Upper lobe of right lung (tissue), 1 donor: ENCODE measurements at places on chromosomes 6 and 20. TPM values are rescaled to one million over a fixed set of nuclear protein-coding genes. Genes with fewer than 3 reads are reported as not detected.

The RIPPLY2 gene
- not detected for total RNA-seq

GRCh38 chr6:131292145-131292938, 157.1 kb downstream of the AKAP7 start:
- DNase-seq = no peak

DNA sequence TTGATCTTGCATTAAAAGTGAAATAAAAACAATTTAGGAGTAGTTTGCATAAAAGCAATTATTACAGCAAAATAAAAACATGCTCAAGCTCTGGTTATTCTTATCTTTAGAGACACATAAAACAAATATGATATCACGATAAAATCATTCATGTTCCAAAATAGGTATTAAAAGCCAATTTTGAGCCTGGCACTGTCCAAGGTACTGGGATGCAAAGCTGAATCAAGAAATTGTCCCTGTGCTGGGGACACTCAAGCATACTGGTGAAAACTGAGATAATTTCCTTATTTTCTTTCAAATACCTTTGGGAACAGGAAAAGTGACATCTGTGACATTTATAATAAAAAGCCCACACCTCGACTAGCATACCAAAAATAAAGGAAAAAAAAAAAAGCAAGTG, 931 bp upstream of the MTCL3 start:
- DNase-seq = no peak

The STX11 gene
- 49.6 TPM for total RNA-seq

DNA sequence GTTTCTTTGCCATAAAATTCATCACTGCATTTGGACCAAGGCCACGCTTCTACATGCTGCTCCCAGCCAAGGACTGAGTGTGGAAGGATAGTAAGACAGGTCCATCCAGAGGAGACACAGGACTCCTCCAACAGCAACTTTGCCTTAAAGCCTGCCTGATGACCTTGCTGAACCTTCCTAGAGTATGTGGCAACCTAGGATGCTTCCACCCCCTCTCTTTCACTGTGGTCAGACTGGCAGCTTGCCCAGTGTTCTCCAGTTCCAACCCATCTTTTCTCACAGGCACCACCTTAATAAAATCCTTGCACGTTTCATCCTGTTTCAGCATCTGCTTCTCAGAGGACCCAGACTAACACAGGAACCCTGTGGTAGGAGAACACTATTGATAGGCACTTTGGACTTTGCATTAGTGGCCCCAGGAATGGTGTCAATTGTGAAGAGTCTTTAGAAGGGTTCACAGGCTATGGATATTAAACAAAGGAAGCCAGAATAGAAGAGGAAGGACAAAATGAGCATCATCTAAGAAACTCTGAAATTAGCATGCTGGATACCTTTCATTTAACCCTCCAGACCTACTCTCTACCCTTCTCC, 2.4 kb upstream of the PKHD1 start:
- no peak for DNase-seq
